ENCODE measurements at places on chromosomes 6 and 20.

GRCh38 chr6:31737991-31738979 lies 1.5 kb upstream of the MSH5 start:
- peak; percentile 99 for DNase-seq

- DNase-seq = peak; percentile 67
Measured at GRCh38 chr6:156777577-156778453, 637 bp downstream of the ARID1B start.

DNA sequence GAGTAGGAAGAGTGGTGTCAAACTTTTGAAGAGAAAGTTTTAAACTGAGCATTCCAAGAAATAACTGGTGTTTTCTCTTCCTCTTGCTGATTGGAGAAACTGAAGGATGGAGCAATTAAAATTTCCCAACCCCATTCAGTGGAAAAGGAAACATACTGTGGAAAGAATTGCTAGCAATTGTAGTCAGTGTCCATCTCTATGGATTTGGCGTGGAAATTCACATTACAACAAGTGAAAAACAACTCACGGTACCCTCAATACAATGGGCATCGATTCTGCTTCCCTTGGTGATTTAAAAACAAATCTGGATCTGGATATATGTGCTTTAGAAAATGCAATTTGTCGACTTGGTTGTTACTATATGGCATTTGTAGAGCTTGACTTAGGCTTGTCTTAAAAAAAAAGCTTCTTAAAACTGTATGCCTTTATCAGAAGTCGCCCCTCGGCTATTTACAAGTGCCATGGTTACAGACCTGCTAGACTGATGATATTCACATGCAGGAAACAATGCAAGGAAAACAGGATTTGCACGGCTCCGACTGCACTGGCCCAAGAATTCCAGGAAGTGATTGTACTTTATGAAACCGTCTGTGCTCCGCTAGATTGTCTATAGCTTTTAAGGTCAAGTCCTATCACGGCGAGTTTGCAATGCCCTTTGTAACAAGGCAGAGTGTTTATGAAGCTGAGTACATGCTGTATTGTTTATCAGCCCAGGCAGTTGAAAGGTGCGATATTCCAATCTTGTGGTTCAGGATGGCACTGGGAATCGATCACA lies 131.7 kb upstream of the PHACTR1 start:
- DNase-seq = no peak

DNA sequence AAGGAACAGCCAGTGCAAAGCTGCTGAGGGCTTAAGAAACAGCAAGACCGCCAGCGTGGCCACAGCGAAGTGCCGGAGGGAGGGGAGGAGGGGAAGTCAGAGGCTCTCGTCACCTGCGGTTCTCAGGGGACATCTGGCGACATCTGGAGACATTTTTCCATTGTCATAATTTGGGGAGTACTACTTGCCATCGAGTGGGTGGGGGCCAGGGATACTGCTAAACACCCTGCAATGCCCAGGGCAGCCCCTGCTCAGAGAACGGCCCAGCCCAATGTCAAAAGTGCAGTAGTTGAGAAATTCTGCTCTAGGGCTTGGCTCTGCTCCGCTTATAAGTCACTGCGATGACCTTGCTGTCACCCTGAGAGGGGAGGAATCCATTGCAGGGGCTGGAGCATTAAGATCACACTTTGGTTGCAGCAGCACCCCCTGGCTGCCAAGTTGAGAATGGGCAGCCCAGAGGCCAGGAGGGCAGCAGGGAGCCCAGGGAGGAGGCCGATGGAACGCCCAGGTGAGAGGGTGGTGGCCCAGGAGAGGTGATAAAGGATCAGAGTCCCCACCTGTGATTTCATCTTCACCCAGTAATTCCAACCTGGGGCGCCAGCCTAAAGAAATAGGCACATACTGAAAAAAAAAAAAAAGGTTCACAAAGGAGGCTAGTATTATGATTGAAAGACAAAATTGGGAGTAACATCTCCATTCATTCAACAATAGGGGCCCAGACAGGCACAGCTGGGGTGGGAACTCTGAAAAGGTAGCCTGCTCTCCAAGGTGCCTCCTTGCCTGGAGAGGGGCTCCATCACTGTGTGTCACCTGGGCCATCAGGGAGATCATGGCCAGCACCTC lies 218.2 kb downstream of the BMP7 start:
- no peak for DNase-seq

DNA sequence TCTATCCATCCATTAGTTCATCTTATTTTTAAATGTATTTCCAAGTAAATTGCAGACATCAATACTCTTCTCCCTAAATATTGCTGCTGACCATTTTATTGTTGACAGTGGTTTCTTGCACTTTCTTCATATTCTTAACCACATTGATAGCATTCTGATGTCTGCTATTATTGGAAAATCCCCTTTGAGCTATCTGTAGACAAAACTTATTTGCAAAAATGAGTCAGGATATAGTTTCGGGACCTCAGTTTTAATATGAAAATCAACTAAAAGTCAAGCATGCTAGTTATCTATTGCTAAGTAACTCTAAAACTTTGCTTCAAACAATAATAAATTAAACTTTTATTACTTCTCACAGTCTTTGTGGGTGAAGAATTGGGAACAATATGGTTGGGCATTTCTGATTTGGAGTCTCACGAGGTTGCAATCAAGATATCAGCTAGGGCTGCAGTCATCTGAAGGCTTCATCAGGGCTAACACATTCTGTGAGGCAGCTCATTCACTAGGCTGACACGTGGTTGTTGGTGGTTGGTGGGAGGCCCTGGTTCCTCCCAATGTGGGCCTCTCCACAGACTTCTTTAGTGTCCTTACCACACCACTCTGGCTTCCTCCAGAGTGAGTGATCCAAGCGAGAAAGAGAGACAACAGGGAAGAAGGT lies 32.7 kb downstream of the CD109 start:
- no peak for DNase-seq

GRCh38 chr6:82906951-82907350 lies 158.7 kb downstream of the UBE3D start:
- peak; percentile 27 for DNase-seq

DNA sequence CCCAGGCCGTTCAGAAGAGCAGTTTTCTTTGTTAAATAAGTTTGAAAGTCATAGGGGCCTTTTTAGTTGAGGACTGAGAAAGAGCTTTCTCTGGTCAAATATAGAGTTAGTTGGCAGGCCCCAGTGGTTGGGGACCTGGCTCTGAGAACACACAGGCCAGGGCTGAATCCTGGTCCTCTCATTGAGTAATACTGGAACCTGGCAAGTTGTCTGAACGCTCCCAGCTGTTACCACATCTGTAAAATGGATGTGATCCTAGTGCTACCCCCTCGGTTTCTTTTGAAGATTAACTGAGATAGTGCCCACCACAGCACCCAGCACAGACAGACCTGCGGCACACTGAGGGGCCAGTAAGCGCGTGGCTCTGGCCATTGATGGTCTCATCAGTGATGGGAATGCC lies 215.5 kb downstream of the ZDHHC14 start:
- no peak for DNase-seq

DNA sequence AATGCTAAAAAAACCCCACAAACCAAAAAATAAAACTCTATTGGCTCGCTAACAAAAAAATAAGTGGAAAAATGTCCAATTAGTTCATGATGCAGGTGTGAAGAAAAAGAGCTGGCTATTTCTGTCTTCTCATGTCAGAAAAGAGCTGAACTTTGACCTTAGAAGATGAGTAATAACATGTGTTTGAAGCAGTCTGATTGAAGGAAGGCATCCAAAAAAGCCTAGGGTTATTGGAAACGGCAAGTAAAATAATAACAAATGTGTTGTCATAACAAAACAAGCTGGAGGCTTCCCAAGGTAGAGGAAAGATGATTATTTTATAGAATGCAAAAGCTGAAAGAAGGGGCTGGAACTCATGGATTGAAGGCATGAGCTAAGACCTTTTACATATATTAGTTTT lies 94.4 kb upstream of the FAM184A start:
- peak; percentile 27 for DNase-seq

DNA sequence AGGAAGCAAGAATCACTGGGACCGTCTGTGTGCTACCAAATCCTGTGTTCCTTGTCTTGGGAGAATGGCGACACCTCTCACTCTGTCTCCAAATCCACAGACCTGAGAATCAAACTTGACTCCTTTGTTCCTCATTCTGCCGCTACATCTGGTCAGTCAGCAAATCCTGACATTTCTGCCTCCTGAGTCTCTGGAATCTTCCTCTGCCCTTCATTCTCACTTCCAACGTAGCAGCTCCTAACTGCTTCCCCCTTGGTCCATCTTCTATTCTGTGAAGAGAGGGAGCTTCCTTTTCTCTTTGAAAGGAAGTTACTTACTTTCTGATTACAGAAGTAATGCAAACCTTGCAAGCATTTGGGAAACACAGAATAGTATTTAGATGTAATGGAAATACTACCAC lies 37.7 kb downstream of the SYTL3 start:
- no peak for DNase-seq

DNA sequence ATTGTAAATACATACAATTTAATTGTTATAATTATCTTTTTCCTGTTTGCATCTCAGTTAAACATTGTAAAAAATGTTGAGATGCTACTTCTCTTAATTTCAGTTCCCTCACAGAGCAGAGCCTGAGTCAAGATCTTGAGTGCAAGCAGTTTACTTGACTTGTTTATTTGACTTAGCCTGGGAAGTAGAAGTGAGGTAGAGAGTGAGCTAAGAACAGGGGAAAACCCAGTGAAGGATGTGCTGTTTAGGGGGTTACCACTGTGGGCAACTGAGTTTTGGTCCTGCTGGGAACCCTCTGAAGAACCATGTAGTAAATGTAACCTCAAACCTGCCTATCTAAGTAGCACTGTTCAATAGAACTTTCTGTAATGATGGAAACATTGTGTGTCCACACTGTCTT lies 495.2 kb upstream of the FLRT3 start:
- DNase-seq = no peak

DNA sequence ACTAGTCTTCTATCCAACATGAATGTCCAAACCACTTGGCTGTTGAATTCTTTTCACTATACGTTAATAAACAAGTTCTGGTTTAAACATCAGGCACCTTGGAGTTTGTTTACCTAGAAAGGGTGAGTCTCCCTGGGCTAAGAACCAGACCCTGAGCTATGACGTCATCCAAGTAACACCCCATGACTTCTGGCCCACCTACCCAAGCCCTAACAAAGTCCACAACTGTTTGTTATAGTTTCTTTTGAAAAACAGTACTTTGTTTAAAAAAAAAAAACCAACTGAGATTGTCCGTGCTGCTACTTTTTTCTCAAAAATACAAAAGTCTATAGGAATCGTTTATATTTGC lies 146.9 kb upstream of the BEND6 start:
- no peak for DNase-seq

GRCh38 chr6:71457929-71458328 lies 169.3 kb downstream of the OGFRL1 start:
- DNase-seq = peak; percentile 91

- DNase-seq = no peak
Measured at GRCh38 chr6:156396791-156397418, 380.3 kb upstream of the ARID1B start.

DNA sequence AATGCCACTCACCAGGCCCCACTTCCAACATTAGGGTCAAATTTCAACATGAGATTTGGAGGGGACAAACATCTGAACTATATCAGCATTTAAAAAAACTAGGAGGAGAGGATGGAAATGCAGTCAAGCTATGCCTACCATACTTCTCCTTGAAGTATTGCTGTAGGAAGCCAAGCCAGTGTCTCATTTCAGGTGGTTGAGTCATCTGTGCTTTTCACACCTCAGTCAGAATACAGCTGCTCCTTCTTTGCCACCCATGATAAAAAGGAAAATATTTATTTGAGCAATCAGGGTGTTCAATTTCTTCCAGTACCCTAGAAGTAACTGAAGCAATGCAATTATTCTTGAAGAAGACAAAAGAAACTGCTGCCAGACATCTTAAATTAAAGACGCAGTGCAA lies 47.0 kb upstream of the EEF1E1 start:
- no peak for DNase-seq

DNA sequence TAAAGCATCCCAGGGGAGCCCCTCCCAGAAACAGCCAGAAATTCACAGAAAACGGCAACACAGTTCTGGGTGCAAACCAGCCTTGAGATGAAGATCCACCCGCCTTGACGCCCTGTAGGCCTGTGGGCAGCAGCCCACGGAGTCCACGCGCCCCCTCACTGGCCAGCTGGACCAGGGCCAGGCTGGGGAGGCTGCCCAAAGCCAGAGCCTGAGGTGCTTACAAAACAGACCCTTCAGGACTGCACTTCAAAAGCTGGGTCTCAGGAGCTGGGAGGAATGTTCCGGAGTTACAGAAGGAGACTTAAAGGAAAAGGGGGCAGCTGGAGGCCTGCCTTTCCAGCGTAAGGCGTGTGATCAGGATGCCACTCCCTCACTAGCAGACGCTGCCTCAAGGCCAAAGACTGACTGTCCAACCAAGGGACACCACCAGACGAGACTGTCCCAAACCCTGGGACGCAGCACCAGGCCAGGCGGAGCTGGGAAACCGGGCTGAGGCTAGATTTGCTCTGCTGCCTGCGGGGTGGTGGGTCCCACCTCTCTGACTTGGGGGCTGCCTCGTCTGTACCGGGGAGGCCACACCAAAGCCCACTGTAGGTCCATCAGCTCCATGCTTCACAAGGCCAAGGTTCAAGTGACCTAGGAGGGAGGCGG lies 48.1 kb downstream of the RRBP1 start:
- DNase-seq = no peak

DNA sequence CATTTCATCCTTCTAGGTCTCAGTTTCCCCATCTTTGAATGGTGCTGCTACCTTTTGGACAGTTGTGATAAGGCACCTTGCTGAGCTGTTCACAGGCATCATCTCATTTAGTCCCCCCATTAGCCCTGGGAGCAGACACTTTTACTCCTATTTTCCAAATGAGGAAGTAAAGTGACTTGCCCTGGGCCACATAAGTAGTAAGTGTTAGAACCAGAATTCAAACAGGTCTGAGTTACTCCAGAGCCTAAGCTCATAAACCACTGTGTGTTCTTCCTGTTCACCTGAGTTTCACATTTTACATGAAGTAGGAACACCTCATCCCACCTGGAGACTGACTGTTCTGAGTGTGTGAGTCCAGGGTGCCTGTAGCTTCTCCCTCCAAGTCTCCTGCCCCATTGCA lies 43.5 kb upstream of the EPB41L1 start:
- no peak for DNase-seq

DNA sequence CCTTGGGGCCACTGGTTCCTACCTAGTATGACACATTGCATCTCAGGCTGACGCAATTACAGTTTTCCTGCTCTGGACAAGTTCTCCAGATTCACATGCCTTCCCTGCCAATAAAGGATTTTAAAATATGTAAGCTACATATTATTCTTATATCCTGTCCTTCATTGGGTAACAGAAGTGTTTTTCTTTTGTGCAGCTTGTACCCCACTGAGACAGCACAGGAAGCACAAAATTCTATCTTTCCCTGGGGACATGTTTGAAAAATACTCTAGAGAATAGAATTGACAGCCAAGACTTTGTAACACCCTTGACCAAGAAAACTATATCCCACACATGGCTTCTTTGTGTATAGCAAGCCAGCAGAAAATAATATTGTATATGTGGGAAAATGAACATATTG lies 456.8 kb downstream of the MAFB start:
- DNase-seq = no peak

DNA sequence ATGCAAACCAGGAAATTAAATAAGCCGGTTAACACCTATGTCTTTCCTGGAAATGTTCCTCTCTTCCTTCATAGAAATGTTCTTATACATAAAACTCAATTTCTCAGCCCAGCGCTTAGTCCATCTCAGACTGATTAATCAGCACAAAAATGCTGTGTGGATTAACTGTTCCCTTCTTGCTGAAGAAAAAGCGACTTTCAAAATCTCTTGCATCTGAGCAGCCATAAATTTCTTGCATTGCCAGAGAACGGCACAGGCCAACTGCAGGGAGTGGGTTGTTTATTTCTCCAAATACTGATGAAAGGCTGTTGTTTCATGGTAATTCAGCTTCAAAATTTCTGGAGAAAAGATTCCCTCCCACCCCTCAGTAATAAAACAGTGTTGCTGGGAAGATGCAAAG lies 517.6 kb downstream of the BTBD3 start:
- no peak for DNase-seq

GRCh38 chr20:57657535-57658446 lies 37.6 kb upstream of the ZBP1 start:
- DNase-seq = no peak
